ENCODE measurements at places on chromosomes 16 and 17.

- no peak for DNase-seq
These were observed 161.6 kb downstream of the PPM1E start for GRCh38 chr17:58917228-58917627.

GRCh38 chr16:67150047-67150832 lies 558 bp downstream of the B3GNT9 start:
- no peak for DNase-seq

GRCh38 chr17:27670791-27671590 lies 40.0 kb downstream of the LGALS9 start:
- DNase-seq, result no peak

- DNase-seq, result no peak
These were observed 6.0 kb upstream of the RNF135 start for GRCh38 chr17:30964876-30965275.

DNA sequence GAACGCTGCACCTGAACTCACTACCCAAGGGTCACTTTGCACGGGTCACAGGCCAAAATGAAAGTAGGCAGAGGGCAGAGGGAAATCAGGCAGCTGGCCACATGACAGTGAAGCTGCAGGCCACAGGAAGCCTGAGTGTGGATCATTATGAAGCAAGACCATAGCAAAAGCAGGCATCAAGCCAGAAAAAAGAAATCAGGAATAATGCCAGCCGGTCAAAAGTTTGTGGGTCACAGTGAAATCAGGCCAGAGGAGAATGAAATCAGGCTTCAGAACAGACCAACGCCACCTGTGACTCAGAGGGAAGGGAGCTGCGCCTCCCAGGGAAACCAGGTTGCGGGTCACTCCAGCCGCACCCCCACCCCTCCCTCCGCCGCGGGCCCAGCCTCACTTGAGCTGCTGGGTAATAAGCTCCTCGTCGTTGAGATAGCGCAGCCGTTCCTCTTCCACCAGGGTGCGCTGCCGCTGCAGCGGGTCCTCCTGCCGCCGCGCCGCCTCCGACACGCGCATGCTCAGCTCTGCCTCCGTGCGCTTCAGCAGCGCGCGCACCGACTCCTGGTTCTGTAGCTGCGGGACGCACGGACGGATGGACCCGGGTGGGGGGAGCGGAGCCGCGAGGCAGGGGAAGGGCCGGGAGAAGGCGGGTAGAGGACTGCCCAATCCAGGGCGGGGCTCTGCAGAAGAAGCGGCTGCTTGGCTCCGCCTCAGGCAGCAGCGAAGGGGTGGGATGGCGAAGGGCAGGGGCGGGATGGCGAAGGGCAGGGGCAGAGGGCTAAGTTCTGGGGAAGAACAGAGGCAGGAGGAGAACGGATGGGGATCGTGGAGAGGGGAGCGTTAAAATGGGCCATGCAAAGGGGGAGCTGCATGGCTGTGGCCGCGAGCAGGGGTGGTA lies 47.7 kb downstream of the SRCIN1 start:
- DNase-seq, result peak; percentile 83

- no peak for DNase-seq
These were observed 12.8 kb upstream of the CCL8 start for GRCh38 chr17:34306466-34306865.

- DNase-seq, result no peak
These were observed 1.3 kb downstream of the SERPINF1 start for GRCh38 chr17:1762901-1763898.

- no peak for DNase-seq
These were observed 16.2 kb downstream of the ALDH3A2 start for GRCh38 chr17:19664821-19665181.

DNA sequence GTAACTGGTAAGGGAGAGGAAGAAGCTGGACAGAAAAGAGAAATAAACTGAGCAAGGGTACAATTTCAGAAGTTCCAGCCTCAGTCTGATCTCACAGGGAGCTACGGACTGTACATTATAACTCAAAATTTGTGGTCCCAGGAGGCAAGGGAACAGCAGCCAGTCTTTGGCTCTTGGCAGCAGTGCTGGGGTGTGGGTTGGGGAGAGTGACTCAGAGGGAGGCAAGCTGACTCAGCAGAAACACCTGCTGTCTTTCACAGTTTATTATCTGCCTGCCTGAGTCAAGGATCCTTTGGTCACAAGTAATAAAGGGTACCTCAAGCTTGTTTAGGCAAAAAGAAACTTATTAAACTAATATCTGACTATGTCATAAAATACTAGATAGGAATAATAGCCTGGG lies 73.5 kb upstream of the KIF2B start:
- no peak for DNase-seq

DNA sequence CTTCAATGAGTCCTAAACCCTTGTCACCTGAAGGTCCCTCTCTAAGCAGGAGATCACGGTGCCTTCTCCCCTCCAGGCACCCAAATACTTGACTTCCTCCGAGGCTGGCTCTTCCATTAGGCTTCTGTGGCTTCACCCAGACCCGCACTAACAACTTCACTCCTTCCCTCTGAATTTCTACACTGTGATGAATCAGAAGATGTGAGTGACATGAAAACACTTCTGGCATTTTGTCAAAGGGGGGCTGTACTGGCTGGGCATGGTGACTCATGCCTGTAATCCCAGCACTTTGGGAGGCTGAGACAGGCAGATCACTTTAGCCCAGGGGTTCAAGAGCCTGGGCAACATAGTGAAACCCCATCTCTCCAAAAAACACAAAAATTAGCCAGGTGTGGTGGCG lies 72.6 kb upstream of the CNEP1R1 start:
- no peak for DNase-seq

GRCh38 chr17:50274142-50274896 lies at the start of gene TMEM92:
TMEM92 (plus strand) TSS chr17:50274466; CDS start chr17:50274502, 36 bp downstream.
- no peak for DNase-seq

- no peak for DNase-seq
These were observed 533 bp upstream of the MEFV start for GRCh38 chr16:3256866-3257465.

DNA sequence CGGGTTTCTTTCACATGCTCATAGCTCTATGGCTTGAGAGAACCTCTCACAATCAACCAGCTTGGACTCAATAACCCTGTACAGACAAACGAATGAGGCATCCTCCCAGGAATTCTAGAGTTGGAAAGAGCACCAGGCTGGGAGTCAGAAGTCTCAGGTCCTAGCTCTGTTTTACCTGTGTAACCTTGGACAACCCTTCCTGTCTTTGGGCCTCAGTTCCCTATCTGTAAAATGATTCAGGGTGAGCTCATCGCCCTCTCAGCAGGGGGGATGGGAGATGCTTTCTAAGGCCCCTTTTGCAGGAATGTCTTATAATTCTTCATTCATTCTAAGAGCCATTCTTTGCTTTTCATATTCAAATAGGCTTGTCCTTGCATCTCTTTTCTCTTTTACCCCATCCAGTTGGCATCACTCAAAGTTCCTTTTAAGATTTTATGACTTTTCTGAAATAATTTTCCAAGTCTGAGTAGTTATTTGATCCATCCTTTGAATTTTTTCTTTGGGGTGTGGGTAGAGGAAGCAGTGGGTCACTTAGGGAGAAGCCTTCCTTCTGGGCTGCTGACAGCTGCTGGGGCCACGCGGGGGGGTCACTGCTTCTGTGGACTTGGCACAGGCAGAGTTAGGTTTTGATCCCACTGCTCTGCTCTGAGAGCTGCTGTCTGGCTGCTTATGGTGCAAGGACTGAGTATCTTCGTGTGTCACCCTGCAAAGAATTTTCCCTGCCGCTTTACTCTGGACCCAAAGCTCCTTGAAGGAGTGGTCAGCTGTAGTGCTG lies 102.7 kb downstream of the UTP18 start:
- no peak for DNase-seq

GRCh38 chr17:45972531-45972930 lies 26.5 kb upstream of the STH start:
- no peak for DNase-seq
